ENCODE measurements at places on chromosomes 7 and 10.

DNA sequence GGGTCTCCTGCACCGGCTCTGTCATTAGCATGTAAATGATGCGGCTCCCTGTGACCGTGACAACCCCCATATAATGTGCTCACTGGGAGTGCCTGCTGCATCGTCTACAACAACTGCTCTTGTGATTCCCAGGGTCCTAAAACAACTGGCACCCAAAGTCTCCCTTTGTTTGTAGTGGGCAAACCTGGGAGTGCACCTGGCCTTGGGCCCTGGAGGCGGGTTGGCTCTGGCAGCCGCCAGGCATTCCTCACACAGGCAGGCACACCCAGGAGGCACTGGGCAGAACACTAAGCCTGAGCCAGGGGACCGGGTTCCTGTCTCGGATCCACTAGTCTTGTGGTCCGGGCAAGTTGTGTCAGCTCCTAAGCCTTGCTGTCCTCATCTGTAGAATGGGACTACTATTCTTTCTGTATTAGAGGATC lies 115.5 kb upstream of the GPR26 start:
- DNase-seq = peak; percentile 1

GRCh38 chr10:127694580-127695193 lies 42.3 kb upstream of the FOXI2 start:
- DNase-seq = peak; percentile 33

- DNase-seq = no peak
These were observed 141.2 kb downstream of the LHPP start for GRCh38 chr10:124602646-124603365.

- DNase-seq = no peak
These were observed 38.7 kb upstream of the PPP1R17 start for GRCh38 chr7:31648288-31648687.

- no peak for DNase-seq
These were observed 1407.5 kb upstream of the LRRTM3 start for GRCh38 chr10:65518379-65518778.

GRCh38 chr7:88115258-88115796 lies 104.5 kb downstream of the SRI start:
- DNase-seq = no peak

- DNase-seq = no peak
These were observed 1.5 kb upstream of the MYL10 start for GRCh38 chr7:101630591-101630990.

GRCh38 chr7:95365151-95365550 lies 31.0 kb downstream of the PON3 start:
- DNase-seq = no peak

DNA sequence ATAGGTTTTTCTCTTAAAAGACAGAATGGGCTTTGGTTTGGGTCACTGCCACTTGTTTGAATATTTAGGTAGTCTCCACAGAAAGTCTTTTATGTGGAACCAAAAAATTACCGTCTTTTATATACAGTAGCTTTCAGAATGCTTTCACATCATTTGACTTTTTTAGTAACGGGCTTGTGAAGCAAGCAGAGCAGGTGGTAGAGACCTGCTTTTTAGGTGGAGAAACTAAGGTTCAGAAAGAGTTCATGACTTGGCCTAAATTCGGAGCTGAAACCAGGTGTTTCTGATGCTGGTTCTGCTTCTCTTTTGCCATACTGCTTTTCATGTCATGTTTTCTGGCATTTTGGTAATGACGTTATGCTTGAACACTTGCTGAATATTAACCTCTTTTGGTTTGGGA lies 36.3 kb downstream of the GARS1 start:
- DNase-seq = peak; percentile 36

DNA sequence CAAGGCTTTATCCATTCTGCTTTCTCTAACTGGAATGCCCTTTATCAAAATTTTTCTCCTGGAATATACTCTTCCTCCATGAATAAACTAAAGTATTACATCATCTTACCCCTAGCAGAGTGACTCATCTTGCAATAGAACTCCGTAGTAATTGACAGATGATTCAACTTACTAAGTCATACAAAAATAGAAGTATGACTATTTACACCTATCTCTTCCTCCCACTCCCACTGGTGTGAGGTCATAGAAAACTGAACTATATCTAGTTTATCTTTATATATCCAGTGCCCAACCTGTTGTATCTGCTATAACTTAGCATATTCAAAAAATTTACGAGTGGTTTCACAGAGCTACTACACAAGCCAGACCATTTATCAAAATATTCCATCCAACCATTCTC lies 26.1 kb downstream of the ABCB1 start:
- peak; percentile 18 for DNase-seq

GRCh38 chr7:106199813-106200364 lies 84.9 kb downstream of the NAMPT start:
- no peak for DNase-seq

DNA sequence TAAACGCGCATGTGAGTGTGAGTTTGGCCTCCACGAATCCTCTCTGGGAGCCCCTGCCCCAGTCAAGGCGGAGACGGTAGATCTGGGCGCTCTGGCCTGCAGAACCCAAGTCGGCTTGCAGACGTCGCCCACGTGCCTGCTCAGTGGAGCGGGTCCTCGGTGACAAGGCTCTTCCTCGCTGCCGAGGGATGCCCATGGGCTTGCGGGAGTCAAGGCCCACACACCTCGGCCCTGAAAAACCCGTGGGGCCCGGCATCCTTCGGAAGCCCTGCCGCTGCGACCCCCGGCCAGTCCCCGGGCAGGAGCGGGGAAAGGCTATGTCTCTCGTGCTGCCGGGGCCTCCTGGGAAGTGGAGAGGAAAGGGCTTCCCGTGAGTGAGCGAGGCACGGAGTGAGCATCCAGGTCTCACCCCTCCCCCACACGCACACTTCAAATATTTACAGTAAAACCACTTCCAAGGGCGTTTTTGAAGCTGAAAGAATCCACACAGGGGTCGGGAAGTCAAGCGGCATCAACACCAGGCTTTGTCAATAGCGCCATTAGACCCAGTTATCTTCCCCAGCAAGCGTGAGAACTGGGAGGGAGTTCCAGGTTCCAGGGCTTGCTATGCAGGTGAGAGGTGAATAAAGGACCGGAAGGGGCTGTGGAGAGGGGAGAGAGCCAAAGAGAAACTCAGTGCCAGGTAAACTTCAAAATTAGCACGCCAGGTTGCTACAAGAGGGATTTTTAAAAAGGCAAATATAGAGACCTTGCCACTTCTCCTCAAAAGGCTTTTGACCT lies 1.1 kb upstream of the MNX1 start:
- DNase-seq = no peak

GRCh38 chr10:132336919-132337407 lies 5.0 kb downstream of the LRRC27 start:
- DNase-seq = no peak

GRCh38 chr7:91089382-91089963 lies 174.8 kb upstream of the FZD1 start:
- peak; percentile 19 for DNase-seq

- DNase-seq = no peak
These were observed 20.8 kb downstream of the FZD9 start for GRCh38 chr7:73454424-73454823.

DNA sequence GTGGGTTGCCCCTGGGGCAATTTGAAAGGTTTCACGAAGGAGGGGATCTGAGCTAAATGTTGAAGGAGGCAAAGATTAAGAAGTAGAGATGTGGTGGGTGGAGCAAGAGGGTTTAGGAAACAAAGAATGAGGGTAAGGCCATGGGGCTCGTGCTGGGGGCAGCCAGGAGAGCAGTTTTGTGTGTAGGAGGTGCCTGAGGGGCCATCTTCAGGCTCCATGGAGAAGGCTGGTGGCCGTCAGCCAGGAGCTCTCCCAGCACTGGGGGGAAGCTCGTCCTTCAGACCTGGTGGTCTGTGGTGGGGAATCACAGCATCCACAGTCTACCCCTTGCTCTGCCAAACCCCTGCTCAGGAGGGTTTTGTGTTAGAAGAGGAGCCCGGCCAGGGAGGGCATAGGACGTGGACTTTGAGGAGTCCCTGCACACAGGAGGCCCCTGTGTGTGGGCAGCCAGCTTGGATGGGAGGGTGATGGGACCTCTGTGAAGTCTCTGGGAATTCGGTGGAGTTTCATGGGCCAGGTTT lies 11.8 kb upstream of the CXCL12 start:
- no peak for DNase-seq

GRCh38 chr7:112271162-112271561 lies 64.7 kb downstream of the ZNF277 start:
- DNase-seq = no peak

GRCh38 chr7:104652434-104652833 lies 324.0 kb downstream of the LHFPL3 start:
- DNase-seq = no peak

DNA sequence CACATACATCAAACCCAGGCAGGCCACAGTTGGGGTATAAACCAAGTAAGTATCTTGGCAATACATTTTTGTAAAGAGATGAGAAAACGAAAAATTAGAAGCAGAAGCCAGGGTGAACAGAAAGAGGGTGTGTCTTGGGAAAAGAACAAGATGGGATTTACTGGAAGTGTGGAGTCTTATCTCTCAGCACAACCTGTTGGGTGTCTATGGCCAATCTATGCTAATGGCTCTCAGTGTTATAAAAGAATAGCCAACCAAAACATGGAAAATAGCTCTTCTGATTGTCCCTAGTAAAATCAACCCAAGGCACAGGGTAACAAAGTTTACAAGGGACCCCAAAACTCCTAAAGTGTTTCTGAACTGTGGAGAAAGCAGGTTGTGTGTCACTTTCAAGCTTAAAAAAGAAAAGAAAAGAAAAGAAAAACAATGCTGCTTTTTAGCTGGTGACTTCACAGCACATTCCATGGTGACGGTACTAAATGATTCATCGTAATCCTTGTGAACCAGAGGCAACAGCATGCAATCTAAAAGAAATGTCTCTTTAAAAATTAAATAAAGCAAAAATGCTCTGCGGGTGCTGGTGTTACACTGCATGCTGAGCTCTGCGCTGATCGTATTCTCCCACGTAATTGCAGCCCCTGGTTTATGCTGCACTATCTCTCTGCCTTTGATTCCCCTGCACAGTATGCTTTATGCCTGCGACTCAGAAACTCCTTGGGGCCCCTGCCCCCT lies 100.8 kb downstream of the C10orf90 start:
- no peak for DNase-seq

- DNase-seq = peak; percentile 79
These were observed 692 bp downstream of the CARD11 start for GRCh38 chr7:3042861-3043489.

GRCh38 chr10:18144928-18145327 lies 4.7 kb downstream of the CACNB2 start:
- no peak for DNase-seq

GRCh38 chr10:27448921-27449320 lies 55.2 kb upstream of the RAB18 start:
- DNase-seq = no peak

DNA sequence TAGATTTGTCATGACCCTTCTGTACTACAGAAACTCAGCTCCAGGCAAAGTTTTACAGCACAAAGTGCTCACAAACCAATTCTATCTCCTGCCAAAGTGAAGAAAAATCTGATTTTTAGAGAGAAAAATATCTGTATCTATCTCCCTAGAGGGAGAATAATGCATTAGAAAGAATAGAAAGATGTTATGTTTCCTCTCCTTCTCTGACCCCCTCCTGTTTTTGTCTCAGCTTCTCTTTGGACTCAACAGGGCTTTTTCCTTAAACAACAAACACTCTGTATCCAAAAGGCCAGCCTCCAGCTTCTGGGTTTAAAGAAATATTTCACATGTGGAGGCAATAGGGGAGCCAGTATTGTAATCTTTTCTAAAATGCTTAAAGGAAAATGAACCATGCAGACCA lies 627.4 kb downstream of the REEP3 start:
- no peak for DNase-seq

DNA sequence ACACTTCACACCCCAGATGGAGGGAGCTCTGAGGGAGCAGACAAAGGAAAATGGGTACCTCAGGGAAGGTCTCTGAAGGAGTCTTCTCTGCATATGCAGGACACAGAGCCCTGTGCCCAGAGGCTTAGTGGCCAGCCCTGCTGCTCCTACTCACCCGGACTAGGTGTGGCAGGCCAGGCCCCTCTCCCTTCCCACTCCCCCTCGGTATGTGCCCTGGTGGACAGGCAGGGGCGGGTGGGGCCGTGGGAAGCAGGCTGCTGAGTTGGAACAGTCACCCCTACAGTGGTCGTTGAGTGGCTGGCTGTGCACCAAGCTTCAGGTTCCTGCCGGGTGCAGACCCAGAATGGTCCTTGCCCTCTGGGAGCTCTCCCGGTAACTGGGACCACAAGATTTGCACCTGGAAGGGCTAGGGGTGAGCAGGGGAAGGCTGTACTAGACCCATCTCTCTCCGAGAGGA lies 68.6 kb downstream of the ZMIZ1 start:
- DNase-seq = no peak

All from GM10248 (cell line).